ENCODE measurements at places on chromosomes 13 and 19.

DNA sequence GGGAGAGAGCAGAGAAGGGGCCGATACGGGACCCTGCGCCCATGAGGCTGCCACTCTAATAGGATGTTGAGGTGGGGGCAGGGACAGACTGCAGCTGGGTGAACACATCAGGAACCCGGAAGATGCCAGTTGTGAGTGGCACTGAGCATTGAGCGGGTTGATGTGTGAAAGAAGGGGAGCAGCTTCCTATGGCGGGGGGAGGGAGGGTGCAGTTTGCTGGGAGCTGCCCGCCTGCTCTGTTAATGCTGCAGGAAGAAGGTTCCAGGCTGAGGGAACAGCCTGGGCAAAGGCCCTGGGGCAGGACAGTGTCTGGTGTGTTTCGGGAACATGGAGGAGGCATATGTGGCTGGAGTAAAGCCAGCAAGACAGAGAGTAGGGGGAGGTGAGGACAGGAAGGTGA is 29.8 kb downstream of the DNM2 start:
- H3K27me3 ChIP-seq: no peaks in the 10 kb centered on the region
- H3K36me3 ChIP-seq: no peaks in the 10 kb centered on the region
- H3K4me1 ChIP-seq: peaks cover 59% of the 10 kb centered on the region
- H3K27ac ChIP-seq: no peak overlapping the region
- H3K4me3 ChIP-seq: no peak overlapping the region

GRCh38 chr13:51935326-51936171 is 73.8 kb downstream of the CCDC70 start:
- no peaks in the 10 kb centered on the region for H3K27me3 ChIP-seq
- no peak overlapping the region for H3K4me3 ChIP-seq
- no peaks in the 10 kb centered on the region for H3K4me1 ChIP-seq
- no peak overlapping the region for H3K27ac ChIP-seq

- H3K4me1 ChIP-seq: no peaks in the 10 kb centered on the region
- H3K36me3 ChIP-seq: no peaks in the 10 kb centered on the region
- no peak overlapping the region for H3K4me3 ChIP-seq
- no peak overlapping the region for H3K27ac ChIP-seq
These were observed 6.7 kb upstream of the GNA15 start for GRCh38 chr19:3129112-3129511.

DNA sequence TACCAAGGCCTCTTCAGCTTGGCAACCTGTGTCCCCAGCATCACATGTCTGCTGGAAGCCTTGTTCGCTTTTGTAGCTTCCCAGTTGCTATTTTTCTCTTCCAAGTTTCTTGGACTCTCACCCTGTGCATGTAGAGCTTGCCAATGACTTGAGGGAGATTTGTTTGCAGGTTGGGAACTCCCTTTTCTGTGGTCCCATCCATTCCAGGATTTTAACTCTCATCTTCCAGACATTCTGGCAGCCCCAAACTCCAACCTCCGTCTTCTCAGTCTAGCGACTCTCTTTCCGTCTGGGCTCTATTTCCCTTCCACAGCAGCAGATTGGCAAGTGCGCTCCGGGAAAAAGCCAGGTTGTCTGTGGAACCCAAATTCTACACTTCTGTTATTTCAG is 9.0 kb downstream of the PLAUR start:
- no peak overlapping the region for H3K4me3 ChIP-seq
- no peak overlapping the region for H3K27ac ChIP-seq
- no peaks in the 10 kb centered on the region for H3K27me3 ChIP-seq
- no peak for DNase-seq
- no peaks in the 10 kb centered on the region for H3K4me1 ChIP-seq

DNA sequence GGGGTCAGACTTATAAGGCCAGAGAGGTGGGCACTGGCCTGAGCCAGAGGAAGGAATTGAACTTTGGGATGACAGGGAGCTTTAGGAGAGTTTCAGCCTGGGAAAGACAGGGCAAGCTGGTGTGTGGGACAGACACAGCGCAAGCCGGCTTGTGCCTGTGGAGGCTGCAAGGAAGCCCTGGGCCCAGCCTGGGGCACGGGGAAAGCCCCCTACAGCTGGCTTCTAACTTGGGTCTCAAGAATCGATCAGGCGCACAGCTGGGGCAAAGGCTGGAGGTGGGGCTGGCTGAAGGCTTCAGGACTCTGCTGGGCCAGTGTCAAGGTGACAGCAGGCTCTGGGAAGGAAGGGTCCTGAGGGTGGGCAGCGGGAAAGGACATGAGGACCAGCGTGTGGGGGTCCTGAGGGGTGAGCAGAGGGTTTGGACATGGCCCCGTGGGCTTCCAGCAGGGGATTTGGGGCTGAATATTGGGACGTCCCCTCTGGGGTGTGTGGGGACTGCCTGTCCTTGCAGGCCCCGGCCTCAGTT is 3.0 kb downstream of the PTOV1 start:
- no peaks in the 10 kb centered on the region for H3K4me1 ChIP-seq
- H3K27ac ChIP-seq: peak overlapping the region; percentile 8
- peaks cover 48% of the 10 kb centered on the region for H3K36me3 ChIP-seq
- DNase-seq: no peak
- H3K4me3 ChIP-seq: no peak overlapping the region
- H3K27me3 ChIP-seq: no peaks in the 10 kb centered on the region

GRCh38 chr19:56071151-56071550 is 49.9 kb downstream of the ZNF787 start:
- no peak overlapping the region for H3K4me3 ChIP-seq
- no peak overlapping the region for H3K27ac ChIP-seq
- H3K36me3 ChIP-seq: no peaks in the 10 kb centered on the region
- no peak for DNase-seq
- peaks cover 7% of the 10 kb centered on the region for H3K4me1 ChIP-seq

DNA sequence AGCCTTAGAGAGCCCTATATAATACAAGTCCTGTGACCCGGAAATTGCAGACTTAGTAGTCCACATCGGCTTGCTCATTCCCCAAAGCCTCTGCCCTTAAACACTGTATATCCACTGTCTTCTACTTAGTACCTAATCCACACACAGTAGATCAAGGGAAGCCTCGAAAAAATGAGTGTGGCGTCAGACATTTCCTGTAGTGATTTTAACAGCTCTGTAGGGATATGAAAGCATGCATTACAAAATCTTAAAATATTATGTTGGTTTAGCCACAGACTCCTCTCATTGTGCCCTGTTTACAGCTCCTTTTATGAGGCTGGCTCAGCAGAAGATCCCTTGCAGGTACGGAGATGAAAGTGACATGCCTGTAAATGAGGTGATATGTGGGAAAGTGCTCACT is 416.3 kb downstream of the LIG4 start:
- no peak overlapping the region for H3K4me3 ChIP-seq
- H3K36me3 ChIP-seq: no peaks in the 10 kb centered on the region
- DNase-seq: no peak
- no peak overlapping the region for H3K27ac ChIP-seq
- no peaks in the 10 kb centered on the region for H3K4me1 ChIP-seq
- no peaks in the 10 kb centered on the region for H3K27me3 ChIP-seq

DNA sequence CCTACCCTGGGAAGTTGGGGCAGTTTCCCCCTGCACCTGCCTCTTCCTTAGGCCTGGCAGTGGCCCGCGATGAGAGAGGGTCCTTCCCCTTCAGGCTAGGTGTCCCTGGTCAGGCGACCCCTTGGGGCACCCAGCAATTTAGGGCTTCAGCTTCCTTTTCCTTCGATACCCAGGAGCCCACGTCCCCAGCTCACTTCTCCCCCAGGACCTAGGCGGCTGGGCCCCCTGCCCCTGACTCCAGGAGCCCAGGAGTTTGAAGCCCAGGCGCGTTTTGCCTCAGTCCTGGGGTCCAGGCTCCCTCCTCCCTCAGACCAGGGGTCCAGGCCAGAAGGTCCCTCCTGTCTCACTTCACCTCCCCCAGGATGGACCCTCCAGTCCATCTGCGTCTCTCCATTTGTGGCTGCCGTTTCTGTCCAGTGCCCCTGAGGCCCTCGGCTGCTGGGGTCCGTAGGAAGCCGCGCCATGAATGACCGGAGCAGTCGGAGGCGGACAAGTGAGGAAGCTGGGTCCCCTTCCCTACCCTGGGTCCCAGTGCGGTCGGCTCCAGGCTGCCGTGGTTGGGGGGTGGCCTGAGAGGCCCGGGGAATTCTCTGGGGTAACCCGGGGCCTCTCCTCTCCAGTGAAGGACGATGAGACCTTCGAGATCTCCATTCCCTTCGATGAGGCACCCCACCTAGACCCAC is 714 bp downstream of the CCDC106 start:
- peaks cover 10% of the 10 kb centered on the region for H3K36me3 ChIP-seq
- H3K4me3 ChIP-seq: peak overlapping the region; percentile 79
- DNase-seq: no peak
- no peaks in the 10 kb centered on the region for H3K27me3 ChIP-seq

DNA sequence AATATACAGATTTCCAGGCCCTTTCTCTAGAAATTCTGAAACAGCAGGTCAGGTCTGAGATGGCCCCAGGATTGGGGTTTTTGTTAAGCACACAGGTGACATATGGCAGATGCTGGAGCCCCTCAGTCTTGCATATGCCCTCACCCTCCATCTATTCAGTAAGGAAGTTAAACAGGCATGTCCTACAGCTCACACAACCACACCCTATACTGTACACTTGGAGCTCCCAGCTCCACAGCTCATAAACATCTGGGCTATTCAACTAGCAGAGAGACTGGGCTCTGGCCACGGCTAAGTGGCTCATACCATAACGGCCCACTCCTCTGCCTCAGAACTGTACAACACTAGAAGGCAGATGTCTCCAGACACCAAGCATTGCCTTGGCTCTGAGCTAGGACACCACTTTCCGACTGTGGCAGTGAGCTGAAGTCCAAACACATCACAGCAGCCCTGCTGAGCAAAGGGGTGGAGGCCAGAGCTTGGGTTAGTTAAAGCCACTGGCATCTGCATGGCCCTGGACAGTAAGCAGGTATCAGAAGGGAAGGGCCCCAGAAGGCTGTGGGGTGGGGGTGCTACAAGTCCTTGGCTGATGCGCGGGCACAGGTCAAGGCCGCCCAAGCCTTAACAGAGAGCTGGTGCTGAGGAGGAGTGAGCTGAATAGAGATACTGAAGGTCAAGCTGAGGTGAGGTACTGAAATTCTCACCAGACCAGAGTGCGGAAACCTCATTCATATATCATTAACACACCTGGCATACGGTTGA is 79.1 kb downstream of the ABCC4 start:
- no peaks in the 10 kb centered on the region for H3K27me3 ChIP-seq
- no peaks in the 10 kb centered on the region for H3K36me3 ChIP-seq
- no peak overlapping the region for H3K4me3 ChIP-seq
- no peak overlapping the region for H3K27ac ChIP-seq
- H3K4me1 ChIP-seq: no peaks in the 10 kb centered on the region

GRCh38 chr13:48210178-48210577 is 22.8 kb upstream of the ITM2B start:
- H3K27me3 ChIP-seq: no peaks in the 10 kb centered on the region
- H3K27ac ChIP-seq: no peak overlapping the region
- no peak for DNase-seq
- H3K4me3 ChIP-seq: no peak overlapping the region

DNA sequence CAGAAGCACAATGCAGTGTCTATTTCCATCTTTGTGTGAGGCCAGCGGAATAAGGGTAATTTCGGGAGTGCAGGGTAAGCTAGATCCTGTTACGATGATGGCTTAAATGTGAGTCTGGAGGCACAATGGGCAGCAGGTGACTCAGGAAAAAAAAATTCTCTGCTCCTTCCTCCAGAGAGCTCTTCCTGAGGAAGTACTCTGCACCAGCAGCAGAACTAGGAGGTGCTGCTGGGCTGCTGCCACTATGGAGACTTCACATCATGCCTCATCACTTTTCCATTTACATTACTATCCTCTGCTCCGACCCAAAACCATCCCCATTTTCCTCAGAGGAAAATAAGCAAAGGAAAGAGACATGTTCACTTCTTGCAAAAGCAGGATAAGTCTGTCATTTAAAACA is 282.0 kb downstream of the DNAJC15 start:
- H3K27ac ChIP-seq: no peak overlapping the region
- peaks cover 7% of the 10 kb centered on the region for H3K4me1 ChIP-seq
- no peaks in the 10 kb centered on the region for H3K27me3 ChIP-seq
- no peak overlapping the region for H3K4me3 ChIP-seq
- DNase-seq: no peak
- no peaks in the 10 kb centered on the region for H3K36me3 ChIP-seq

DNA sequence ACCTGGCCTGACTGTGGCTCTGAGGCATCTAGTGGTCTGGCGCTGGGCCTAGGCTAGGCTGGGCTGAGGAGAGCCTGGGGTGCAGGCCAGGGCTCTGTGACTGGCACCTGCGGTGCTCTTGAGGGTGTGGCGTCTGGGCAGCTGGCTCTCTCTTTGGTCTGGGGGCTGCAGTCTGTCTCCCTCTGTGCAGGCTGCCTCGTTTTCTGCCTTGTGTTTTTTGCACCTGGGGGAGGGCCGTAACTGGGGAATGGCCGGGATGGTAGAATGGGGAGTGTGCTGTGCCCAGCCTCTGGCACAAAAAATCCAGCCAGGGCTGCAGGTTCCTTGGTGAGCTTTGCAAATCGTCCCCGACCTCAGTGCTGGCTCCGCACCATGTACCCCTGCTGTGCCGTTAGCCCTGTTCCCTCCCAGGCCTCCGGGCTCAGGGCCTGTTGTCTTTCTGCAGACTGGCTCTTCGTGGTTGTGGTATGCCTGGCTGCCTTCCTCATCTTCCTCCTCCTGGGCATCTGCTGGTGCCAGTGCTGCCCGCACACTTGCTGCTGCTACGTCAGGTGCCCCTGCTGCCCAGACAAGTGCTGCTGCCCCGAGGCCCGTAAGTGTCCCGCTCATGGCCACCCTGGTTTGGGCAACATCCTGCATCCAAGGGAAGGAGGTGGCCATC is 6.5 kb upstream of the USF2 start:
- no peak overlapping the region for H3K4me3 ChIP-seq
- peaks cover 11% of the 10 kb centered on the region for H3K4me1 ChIP-seq

DNA sequence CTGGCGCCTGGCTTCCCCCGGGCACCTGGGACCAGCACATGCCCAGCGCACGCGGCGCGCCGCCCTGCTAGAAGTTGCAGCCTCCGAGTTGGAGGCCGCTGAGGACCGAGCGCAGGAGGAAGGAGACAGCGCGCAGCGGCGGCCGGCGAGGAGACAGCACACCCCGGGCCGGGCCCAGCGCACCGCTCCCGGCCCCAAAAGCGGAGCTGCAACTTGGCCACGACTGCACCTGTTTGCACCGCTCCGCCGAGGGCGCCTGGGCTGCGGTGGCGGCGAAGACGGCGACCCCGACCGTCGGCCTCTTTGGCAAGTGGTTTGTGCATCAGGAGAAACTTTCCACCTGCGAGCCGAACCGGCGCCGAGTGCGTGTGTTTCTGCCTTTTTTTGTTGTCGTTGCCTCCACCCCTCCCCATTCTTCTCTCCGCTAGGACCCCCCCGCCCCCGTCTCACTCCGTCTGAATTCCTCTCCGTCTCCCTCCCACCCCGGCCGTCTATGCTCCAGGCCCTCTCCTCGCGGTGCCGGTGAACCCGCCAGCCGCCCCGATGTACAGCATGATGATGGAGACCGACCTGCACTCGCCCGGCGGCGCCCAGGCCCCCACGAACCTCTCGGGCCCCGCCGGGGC is at the start of gene SOX1:
Gene SOX1, plus strand, starts transcription at position 34 of the 626 bp plus-strand sequence. Its CDS starts 510 bp downstream, at position 544.
- H3K27me3 ChIP-seq: no peaks in the 10 kb centered on the region
- no peak within 1 kb of the TSS for H3K27ac ChIP-seq
- DNase-seq: no peak
- H3K4me1 ChIP-seq: peaks cover 36% of the 10 kb centered on the region
